ENCODE measurements at places on chromosomes 1 and 21.

GRCh38 chr1:203368624-203369451 is 17.9 kb upstream of the FMOD start:
- no peak for DNase-seq

DNA sequence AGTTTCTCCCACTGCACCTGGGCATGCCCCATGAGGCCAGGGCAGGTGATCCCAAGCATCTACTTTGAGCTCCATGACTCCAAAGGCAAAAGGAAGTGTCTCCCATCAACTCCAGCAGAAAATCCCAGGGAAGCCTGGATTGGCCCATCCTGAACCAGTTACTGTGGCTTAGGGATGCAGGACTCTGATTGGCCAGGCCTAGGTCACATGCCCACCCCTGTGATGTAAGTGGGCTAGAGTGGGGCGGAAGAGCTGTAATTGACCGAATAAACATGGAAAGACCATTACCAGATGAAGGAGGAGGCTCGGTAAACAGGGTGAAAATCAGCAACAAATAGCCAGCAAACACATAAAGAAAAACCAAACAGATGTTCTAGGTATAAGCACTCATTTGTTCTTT is 45.2 kb downstream of the MATN1 start:
- no peak for DNase-seq

DNA sequence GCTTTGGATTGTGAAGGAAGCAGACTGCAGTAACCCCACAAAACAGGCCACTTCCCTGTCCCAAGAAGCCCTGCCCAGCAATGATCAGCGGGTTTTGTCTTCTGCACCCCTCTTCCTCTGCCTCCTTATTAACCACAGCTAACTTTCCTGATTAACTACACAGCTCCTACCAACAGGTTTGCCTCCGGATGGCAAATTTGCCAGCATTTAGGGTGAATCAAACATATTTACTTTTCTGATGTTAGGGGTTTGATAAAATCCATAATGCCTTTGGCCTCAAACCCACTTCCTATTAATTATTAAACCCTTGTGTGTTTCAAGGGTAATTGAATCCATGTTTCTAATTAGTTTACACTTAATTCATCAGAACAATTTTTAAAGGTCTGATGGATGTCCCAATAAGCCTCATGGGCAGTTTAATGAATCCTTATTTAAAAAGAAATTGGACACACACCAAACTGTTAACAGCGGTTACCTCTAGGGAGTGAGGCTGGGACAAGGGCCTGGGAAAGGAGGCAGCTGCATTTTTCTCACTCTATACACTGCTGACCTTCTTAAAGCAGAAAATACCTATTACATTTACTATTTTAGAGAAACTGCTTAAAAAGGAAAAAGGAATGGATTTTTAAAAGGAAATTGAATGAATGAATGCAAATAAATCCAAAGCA is 91.9 kb downstream of the CSMD2 start:
- DNase-seq: no peak

GRCh38 chr21:24259241-24259640 is 1348.0 kb downstream of the MRPL39 start:
- no peak for DNase-seq

- peak; percentile 24 for DNase-seq
These were observed at the start of gene GREM2 for GRCh38 chr1:240611619-240612480. Gene GREM2, minus strand, starts transcription at chr1:240612155. Its CDS starts 118,680 bp downstream, at chr1:240493475.

DNA sequence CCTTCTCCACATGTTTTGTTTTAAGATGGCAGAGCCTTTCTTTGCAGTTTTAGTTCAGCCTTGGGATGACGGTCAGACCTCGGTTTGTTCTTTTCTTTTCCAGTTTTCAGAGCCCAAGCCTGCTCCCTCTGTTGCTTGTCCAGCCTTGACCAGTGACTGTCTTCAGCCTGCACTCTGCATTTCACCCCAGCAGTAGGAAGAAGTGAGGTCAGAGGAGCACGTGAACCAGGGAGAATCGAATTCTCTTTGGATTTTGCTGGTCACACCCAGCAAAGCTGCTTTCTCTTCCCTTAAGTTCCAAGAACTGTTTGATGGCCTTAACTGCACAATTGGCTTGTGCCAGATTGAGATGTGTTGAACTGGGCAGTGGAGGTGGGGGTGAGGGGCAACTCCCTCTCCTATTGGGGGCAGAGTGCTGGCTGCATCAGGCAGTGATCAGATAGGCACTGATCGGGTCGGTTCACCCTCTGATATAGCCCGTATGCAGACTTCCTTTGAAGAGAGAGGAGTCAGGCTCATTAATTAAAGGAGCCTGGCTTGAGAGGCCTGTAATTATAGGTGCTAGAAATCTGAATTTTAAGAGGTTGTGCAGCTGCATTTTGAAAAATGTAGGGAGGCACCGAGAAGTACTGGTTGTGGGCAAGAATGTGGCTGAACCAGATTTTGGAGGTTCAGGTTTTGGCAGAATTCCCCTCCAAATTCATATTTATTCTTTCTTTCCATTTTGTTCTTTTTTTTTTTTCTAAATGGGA is 42.4 kb downstream of the PEX14 start:
- no peak for DNase-seq

- DNase-seq: no peak
These were observed 164.7 kb downstream of the LTN1 start for GRCh38 chr21:28828021-28828420.

GRCh38 chr1:14689996-14690615 is 91.6 kb downstream of the KAZN start:
- DNase-seq: no peak

DNA sequence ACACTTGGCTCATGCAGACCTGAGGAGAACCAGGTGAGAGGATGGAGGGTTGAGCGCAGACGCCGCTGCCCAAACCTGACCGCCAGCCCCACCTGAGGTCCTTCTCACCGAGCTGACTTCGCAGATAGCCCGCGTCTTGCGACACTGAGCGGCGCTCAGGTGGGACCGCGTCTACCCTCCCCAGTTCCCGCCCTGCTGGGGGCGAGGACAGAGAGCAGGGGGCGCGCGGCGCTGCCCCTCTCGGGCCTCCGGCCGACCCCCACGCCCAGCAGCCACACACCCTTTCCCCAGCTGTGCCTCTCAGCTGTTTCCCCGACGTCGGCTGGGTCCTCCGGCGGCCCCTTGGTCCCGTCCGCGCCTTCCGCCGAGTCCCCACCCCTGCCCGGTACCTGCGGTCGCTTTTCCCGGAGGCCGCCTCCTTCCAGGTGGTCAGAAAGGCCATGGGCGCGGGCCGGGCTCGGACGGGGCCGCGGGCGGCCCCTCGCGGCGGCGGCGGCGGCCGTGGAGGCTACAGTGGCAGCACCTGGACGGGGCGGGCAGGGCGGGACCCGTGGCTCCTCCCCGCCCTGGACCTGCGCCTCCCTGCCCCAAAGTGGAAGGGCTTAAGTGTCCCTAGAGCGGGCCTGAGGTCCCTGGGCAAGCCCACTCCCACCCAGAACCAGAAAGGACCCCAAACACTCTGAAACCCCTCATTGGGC is 14.4 kb upstream of the TTC39A start:
- no peak for DNase-seq

- DNase-seq: no peak
These were observed 1.4 kb downstream of the GPR37L1 start for GRCh38 chr1:202124142-202124541.

GRCh38 chr1:156898161-156898566 is 4.6 kb downstream of the PEAR1 start:
- DNase-seq: peak; percentile 38

GRCh38 chr1:84069236-84069845 is 70.4 kb upstream of the TTLL7 start:
- DNase-seq: no peak

DNA sequence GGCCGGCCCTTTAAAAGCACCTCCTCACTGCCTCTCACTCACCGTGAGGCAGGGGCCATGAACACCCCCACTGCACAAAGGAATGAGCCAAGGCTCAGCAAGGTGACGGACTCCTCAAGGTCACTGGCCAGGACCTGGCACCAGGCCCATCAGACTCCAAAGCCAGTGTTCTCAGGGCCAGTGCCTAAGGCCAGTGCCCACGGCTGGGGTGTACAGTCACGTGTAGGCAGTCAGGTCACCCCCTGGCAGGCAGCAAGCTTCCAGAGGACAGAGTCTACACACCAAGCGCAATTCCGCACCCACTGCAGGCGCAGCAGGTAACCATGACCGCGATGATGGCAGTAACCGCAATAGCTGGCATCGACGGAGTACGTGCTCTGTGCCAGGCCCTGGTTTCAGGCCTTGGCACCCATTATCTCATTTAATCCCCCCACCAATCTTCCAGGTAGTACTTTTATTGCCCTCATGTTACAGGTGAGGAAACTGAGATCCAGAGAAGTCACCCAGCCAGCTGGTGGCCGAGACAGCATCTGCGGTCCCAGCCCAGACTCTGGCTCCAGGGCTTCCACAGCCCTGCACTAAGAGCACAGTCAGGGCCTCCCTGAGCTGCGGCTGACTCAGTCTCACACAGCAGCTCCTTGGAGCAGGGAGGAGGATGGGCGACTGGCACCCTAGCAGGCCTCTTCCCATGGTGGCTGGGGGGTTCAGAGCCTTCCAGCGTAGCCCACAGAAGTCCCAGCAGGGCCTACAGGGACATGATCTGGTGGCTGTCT is 27.0 kb downstream of the RAP1GAP start:
- no peak for DNase-seq

DNA sequence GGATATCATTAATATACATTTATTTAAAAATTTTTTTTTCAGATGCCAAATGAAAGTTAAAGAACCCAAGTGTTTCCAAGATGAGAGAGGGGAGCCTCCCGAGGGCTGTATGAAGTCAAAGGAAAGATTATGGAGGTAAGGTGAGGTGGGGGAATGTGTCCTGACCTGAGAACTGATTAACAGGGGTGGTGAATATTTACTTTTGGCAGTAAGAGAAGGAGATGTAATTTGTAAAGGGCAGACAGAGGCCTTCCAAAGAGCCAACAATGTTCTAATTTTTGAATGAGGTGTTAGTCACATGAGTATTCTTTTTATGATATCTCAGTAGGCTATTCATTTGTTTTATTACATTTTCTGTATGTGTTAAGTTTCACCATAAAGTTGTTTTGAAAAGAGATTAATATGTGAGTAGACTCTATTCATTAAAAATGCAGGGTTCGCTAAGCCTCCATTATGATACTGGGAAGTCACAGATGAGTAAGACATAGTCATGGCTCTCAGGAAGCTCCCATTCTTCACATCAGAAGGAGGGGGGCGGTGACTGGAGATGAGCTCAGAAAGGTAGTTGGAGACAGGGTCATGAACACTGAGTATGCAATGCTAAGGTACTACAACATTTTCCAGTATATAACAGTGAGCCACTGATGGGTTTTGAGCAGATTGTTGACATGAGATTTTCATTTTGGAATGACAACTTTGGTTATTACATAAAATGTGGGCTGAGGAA is 62.4 kb upstream of the TNFSF18 start:
- DNase-seq: no peak

GRCh38 chr1:234659538-234659937 is 49.6 kb upstream of the IRF2BP2 start:
- DNase-seq: peak; percentile 55

DNA sequence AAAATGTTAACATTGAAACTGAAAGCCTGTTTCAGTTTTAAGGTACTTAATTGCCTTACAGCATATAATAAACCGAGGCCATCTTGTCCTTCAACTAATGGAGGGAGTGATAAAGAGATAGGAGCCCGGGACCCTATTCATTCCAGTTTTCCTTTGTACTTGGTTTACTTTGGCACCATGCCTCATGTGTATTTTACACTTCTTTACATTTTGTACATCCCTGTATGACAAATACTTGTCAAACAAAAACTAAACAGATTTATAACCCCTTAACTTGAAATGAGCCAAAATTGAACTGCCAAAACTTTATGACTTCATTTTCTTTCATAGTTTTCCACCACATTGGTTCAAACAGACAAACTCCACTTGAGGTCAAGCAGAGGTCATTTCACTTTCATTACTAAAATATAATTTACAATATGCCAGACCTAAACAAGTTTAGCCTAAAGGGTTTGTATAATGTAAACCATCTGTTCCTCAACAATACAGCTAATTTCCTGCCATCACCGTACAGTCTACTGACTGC is 30.9 kb upstream of the UBE2U start:
- no peak for DNase-seq

- DNase-seq: no peak
These were observed 26.6 kb downstream of the MAP3K7CL start for GRCh38 chr21:29157080-29157479.

DNA sequence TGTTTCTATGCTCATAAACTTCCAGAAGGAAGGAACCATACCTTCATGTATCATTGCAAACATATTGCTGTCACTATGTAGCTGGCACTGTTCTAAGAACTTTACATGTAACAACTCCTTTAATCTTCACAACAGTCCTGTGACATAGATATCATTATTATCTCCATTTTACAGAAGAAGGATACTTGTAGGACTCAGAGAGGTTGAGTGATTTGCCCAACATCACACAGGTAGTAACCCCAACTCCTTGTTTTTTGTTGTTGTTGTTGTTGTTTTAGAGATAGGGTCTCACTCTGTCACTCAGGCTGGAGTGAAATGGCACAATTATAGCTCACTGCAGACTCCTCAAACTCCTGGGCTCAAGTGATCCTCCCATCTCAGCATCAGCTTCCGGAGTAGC is 7.6 kb upstream of the TRIT1 start:
- no peak for DNase-seq

GRCh38 chr1:13550663-13551062 is 33.0 kb upstream of the PDPN start:
- DNase-seq: no peak

DNA sequence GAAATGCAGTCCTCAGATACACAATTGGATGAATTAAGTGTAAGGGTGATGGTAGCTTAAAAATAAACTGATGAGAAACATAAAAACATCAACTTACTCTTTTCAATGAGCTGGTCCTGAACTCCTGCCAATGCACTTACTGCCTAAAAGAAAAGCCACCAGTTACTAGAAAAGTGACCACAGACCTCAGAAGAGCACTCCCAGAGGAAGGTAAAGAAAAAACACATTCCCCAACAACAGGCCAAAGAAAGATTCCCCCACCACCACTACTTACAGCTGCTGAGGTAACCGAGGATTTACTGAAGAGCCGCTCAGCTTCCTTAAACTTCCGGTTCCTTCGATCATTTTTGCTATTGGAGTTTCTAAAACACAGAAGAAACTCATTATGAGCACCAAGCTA is 5.4 kb downstream of the MEAF6 start:
- DNase-seq: no peak

DNA sequence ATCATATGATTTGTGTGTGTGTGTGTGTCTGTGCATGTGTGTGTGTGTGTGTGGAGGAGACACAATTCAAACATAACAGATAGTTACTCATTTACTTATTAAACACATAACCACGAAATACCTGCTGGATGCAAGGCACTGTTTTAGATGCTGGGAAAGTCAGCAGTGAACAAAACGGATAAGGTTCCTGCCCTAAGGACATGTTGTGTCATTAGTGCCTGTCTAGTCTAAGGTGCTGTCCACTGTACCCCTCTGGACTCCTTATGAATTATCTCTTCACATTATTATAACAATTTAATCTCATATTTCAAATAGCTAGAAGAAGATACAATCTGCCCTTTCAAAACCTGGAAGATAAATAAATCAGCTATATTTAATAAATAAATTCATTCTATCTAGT is 162.4 kb downstream of the PLPPR5 start:
- DNase-seq: no peak

DNA sequence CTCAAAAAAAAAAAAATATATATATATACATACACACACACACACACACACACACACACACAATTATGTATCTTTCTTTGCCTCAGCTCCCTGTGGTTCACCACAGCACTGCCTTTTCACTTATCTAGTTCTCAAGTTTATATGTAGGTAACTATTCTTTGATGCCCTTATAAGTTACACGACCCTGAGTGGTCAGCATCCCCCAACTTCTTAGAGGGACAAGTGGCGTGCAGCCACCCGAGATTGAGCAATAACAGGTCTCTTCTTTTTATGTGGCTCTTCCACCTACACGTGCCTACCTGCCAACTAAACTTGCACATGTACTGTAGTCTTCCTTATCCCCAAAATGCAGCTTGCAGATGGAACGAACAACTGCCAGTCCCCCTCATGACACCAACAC is 120.8 kb downstream of the GABPA start:
- DNase-seq: no peak

Data from HS-27A (cell line).